ENCODE measurements at places on chromosomes 7 and 10. TPM values are rescaled to one million over a fixed set of nuclear protein-coding genes. Genes with fewer than 3 reads are reported as not detected.

The FAM25G gene
- total RNA-seq: not detected

GRCh38 chr7:128011131-128011661 is 20.0 kb downstream of the LRRC4 start:
- H3K36me3 ChIP-seq: peaks cover 2% of the 10 kb centered on the region
- H3K27me3 ChIP-seq: no peaks in the 10 kb centered on the region
- H3K27ac ChIP-seq: no peak overlapping the region
- peaks cover 37% of the 10 kb centered on the region for H3K4me1 ChIP-seq
- no peak overlapping the region for H3K4me3 ChIP-seq

The HOXA1 gene
- total RNA-seq: 0.31 TPM

The OPN4 gene
- 0.12 TPM for total RNA-seq

DNA sequence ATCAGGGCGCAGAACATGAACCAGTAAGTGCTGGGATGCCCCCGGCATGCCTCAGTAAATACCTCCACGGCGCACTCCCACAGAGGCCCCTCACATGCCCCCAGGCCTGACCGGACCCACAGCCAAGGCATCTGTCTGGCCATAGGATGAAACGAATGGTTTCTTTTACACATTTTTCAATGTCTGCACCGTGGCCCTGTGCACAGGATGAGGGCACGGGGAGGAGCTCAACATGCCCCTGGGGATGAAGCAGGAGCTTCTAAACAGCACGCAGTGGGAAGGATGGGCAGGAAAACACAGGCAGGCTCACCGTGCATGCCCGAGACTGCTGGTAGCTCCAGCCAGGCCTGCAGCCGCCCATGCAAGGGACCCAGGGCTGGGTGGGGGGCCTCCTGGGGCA is 283.3 kb downstream of the TNS3 start:
- H3K36me3 ChIP-seq: peaks cover 73% of the 10 kb centered on the region
- no peak overlapping the region for H3K4me3 ChIP-seq
- H3K27me3 ChIP-seq: no peaks in the 10 kb centered on the region
- no peak for DNase-seq
- H3K27ac ChIP-seq: no peak overlapping the region

- H3K27ac ChIP-seq: no peak overlapping the region
- no peaks in the 10 kb centered on the region for H3K36me3 ChIP-seq
- H3K4me1 ChIP-seq: no peaks in the 10 kb centered on the region
- no peak overlapping the region for H3K4me3 ChIP-seq
- H3K27me3 ChIP-seq: no peaks in the 10 kb centered on the region
- no peak for DNase-seq
These were observed 11.5 kb upstream of the HHEX start for GRCh38 chr10:92678206-92678605.

The TMEM196 gene
- total RNA-seq: not detected

The TMUB1 gene
- 32.8 TPM for total RNA-seq

DNA sequence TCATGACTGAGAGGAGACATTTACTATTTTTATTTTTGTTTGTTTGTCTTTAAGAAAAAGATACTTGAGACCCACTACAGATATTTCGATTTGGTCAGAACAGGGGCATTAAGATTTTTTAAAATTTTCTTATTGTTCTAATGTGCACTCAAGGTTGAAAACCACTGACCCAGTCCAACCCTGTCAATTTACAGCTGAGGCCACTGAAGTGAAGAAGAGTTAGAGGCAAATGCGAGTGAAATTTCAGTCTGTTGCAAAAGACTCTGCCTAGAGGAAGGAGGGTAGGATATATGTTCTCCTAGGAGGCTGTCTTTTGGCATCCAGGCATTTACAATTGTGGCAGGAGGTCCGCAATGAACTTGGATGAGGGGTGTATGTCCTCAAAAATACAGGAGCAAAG is 396.3 kb downstream of the RPS24 start:
- no peak overlapping the region for H3K4me3 ChIP-seq
- peaks cover 23% of the 10 kb centered on the region for H3K4me1 ChIP-seq
- no peak overlapping the region for H3K27ac ChIP-seq
- no peaks in the 10 kb centered on the region for H3K27me3 ChIP-seq
- DNase-seq: no peak

DNA sequence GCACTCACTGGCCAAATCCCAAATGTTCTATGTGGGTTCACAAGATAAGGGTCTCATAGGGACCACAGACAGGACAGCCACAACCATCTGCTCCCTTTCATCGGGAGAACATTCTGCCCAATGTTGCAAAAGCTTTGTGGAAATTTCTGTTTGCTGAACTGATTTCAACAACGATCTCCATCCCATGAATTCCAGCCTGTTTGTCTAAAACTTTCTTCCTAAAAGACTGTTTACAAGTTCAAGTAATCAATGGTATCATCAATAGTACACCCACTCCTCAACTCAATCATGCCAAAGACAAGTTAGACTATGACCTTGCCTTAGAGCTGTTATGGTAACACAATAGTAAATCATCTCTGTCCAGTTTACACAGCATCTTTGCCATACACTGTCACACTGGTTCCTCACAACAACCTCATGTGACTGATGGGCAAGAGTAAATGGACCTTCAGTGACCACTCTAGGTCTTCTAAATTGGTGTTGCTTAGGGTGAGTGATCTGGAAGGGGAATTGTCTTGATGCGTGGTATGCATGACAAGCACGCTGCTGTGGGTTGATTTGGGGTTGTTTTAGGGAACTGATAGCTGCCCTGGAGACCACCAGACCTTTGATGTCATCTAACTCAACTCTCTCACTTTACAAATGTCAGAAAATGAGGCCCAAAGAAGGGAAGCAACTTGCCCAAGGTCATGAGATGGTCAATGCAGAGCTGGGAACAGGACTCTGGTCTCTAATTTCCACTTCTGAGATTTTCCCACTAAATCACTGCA is 95.1 kb downstream of the PPP1R3C start:
- peaks cover 53% of the 10 kb centered on the region for H3K4me1 ChIP-seq
- H3K36me3 ChIP-seq: no peaks in the 10 kb centered on the region
- no peak overlapping the region for H3K4me3 ChIP-seq
- H3K27ac ChIP-seq: no peak overlapping the region

The GNAT3 gene
- total RNA-seq: not detected

GRCh38 chr7:98488167-98488566 is 87.3 kb upstream of the BAIAP2L1 start:
- H3K4me1 ChIP-seq: no peaks in the 10 kb centered on the region
- no peaks in the 10 kb centered on the region for H3K27me3 ChIP-seq
- H3K27ac ChIP-seq: no peak overlapping the region
- H3K4me3 ChIP-seq: no peak overlapping the region

DNA sequence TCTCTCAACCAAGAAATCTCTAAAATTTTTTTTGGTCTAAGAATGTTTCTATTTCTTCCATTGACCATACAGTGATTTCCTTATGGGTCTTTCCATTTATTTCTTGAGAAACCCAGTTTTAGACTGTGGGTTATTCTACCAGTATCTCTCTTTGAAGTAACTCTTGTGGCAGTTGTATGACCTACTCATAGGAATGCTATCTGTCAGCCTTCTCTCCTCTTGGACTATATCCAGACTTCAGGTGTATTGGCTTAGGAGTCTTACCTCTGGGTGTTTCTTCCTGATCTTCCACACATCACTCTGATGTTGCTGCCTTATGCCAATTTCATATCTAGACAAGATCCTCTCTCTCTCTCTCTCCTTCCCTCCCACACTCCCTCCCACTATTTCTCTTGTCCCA is 178.1 kb downstream of the BMPER start:
- H3K4me1 ChIP-seq: no peaks in the 10 kb centered on the region
- H3K4me3 ChIP-seq: no peak overlapping the region
- no peak overlapping the region for H3K27ac ChIP-seq
- no peaks in the 10 kb centered on the region for H3K36me3 ChIP-seq

DNA sequence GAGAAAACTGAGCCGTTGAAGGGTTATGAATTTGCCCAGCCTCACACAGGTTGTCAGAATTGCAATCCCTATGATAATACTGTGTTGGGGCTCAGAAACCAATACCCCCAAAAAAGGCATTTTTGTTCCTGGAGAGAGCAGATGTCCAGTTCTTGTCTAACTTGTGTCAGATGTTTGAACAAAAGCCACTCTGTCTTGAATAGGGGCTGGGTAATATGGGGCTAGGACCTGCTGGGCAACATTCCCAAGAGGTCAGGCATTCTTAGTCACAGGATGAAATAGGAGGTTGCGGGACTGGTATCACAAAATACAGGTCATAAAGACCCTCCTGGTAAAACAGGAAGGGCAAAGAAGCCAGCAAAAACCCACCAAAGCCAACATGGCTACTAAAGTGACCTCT is 482.1 kb downstream of the IPMK start:
- DNase-seq: no peak
- H3K36me3 ChIP-seq: no peaks in the 10 kb centered on the region
- H3K4me1 ChIP-seq: no peaks in the 10 kb centered on the region
- H3K4me3 ChIP-seq: no peak overlapping the region
- H3K27me3 ChIP-seq: no peaks in the 10 kb centered on the region

DNA sequence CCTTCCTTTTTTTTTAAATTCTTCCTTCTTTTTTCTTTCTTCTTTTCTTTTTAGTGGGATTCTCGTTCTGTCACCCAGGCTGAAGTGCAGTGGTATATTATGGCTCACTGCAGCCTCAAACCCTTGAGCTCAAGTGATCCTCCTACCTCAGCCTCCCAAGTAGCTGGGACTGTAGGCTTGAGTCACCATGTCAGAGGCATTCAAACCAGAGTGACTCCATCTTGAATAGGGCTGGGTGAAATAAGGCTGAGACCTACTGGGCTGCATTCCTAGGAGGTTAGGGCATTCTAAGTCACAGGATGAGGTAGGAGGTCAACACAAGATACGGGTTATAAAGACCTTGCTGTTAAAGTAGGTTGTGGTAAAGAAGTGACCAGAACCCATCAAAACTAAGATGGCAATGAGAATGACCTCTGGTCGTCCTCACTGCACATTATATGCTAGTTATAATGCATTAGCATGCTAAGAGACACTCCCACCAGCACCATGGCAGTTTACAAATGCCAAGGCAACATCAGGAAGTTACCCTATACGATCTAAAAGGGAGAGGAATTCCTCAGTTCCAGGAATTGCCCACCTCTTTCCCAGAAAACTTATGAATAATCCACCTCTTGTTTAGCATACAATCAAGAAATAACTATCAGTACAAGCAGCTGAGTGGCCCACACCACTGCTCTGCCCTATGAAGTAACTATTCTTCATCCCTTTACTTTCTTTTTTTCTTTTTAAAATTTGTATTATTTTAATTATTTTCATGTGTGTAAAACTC is 99.0 kb upstream of the ITGB1 start:
- no peak overlapping the region for H3K27ac ChIP-seq
- no peak overlapping the region for H3K4me3 ChIP-seq
- H3K27me3 ChIP-seq: no peaks in the 10 kb centered on the region
- no peaks in the 10 kb centered on the region for H3K36me3 ChIP-seq
- DNase-seq: no peak

DNA sequence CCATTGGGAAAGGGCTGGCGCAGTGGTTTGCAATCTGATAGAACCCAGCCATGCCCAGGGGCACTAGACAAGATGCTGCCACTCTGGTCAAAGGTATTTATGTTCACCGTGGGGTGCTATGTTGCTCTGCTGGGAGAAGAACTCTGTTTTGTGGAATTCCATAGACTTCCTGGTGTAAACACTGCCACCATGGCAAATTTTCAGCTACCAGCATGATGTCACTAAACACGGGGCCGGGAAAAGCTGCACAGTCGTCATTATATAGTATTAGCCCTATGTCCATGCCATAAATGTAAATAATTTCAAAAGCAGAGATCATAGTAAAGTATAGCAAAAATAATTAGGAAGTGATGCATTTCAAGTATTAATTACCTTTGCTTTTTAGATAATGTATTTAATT is 500.6 kb downstream of the PARD3 start:
- no peaks in the 10 kb centered on the region for H3K36me3 ChIP-seq
- no peak overlapping the region for H3K27ac ChIP-seq
- peaks cover 4% of the 10 kb centered on the region for H3K4me1 ChIP-seq
- no peak overlapping the region for H3K4me3 ChIP-seq
- DNase-seq: no peak
- no peaks in the 10 kb centered on the region for H3K27me3 ChIP-seq

GRCh38 chr7:122403113-122403512 is 98.6 kb upstream of the FEZF1 start:
- H3K27me3 ChIP-seq: no peaks in the 10 kb centered on the region
- no peak for DNase-seq
- H3K27ac ChIP-seq: no peak overlapping the region
- no peak overlapping the region for H3K4me3 ChIP-seq
- peaks cover 2% of the 10 kb centered on the region for H3K36me3 ChIP-seq
- H3K4me1 ChIP-seq: no peaks in the 10 kb centered on the region

The PHYHIPL gene
- total RNA-seq: 0.11 TPM

- H3K27me3 ChIP-seq: no peaks in the 10 kb centered on the region
- H3K27ac ChIP-seq: no peak overlapping the region
- no peak overlapping the region for H3K4me3 ChIP-seq
- no peaks in the 10 kb centered on the region for H3K4me1 ChIP-seq
These were observed 99.9 kb upstream of the IKZF1 start for GRCh38 chr7:50204581-50204980.

DNA sequence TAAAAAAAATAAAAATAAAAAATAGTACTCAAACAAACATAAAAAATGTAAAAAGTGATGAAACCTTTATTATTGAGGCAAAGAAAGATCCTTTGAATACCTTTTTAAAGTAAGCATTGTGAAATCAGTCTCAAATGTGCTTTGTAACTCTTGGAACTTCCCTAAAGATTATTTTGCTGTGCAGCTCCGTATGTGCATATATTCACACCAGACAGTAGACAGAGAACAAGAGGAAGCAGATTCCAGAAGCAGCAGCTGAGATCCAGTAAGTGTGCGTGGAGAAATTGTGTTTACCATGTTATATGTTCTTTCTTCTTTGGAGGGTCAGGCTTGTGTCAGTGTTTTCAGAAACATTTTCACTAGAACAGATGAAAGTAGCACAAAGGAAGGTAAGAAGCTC is 324.9 kb downstream of the AGMO start:
- DNase-seq: no peak
- no peaks in the 10 kb centered on the region for H3K36me3 ChIP-seq
- no peak overlapping the region for H3K27ac ChIP-seq
- H3K4me3 ChIP-seq: no peak overlapping the region
- H3K4me1 ChIP-seq: no peaks in the 10 kb centered on the region
- no peaks in the 10 kb centered on the region for H3K27me3 ChIP-seq

GRCh38 chr10:117740088-117740487 is 197.5 kb downstream of the EMX2 start:
- H3K27ac ChIP-seq: no peak overlapping the region
- H3K27me3 ChIP-seq: peaks cover 9% of the 10 kb centered on the region
- H3K4me3 ChIP-seq: no peak overlapping the region
- no peaks in the 10 kb centered on the region for H3K4me1 ChIP-seq
- H3K36me3 ChIP-seq: no peaks in the 10 kb centered on the region

All from lung (tissue), 17 donors.